AG04449 (cell line): ENCODE measurements at places on chromosomes 1 and 21.

DNA sequence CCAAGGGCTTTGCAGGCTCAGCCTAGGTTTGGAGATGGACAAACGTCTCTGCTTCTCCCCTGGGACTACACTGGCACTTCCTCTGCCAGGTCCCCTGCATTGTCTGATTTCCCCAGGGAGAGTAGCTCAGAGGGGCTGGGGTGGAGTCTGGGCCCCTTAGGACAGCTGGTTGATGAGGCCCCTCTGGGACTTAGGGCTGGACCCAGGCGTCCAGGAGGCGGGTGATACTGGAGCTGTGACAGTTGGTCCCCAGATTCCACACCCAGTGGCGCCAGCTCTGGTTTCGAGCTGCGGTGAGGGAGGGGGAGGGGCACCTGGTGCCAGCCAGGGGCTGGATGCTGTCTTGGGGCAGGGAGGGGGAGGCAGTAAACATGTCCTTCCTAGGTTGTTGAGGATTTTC lies 7.4 kb upstream of the MEX3A start:
- no peak for DNase-seq

- no peak for DNase-seq
Measured at GRCh38 chr1:55286856-55287602, 71.9 kb upstream of the USP24 start.

GRCh38 chr1:110780600-110781484 lies 92.1 kb upstream of the CD53 start:
- DNase-seq, result no peak

DNA sequence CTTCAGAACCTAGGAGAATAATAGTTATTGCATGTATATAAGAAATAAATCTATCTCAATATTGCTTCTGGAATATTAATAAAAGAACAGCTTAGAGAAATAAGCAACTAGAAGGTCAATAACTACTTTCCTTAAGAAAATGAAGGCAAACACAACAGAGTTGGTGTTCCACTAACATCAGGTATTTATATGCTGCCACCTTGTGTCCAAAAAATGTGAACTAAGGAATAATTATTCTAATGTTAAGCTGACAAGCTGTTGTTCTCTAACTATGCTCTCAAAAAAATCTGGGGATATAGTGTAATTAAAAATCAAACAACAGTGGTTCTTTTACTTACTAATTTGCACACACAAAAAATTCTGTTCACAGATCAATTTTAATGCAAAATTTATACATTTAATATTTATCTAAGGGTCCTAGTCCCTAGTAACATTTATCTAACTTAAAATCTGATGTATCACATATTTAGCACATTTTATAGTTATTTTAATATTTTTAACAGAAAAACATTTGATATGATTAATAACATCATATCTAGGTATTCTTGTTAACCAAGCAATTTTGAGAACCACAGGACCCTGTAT lies 39.6 kb downstream of the UCHL5 start:
- DNase-seq, result no peak

DNA sequence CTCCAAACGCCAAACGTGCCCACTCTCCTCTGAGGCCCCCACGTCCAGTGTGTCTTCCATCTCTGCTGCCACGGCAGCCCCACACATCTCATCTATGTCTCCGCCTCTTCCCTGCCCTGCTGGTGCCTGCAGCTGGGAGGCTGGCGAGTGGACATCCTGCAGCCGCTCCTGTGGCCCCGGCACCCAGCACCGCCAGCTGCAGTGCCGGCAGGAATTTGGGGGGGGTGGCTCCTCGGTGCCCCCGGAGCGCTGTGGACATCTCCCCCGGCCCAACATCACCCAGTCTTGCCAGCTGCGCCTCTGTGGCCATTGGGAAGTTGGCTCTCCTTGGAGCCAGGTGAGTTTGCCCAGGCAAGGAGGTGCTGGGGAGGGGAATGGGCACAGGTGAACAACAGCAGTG lies 8.6 kb downstream of the ADAMTSL4 start:
- no peak for DNase-seq

- DNase-seq, result no peak
Measured at GRCh38 chr1:54237586-54237985, 37.6 kb downstream of the MRPL37 start.

DNA sequence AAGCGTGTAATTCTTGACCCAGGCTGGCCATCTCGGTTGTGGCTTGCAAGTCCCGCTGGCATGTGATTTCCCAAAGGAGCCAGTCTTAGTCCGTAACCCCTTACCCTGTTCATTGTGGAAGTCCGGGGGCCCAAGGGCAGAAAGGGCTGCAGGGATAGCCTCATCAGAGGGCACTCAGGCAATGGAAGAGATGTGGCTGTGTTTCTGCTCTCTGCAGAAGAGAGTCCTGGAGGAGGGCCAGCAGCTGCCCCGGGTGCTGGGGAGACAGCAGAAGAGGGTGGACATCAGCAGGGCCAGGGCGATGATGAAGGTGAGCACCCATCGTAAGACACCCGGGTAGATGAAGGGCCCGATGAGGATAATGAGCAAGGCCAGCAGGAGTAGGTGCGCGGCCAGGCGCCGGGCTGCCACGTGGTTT lies 830 bp downstream of the RNF186 start:
- DNase-seq, result no peak

DNA sequence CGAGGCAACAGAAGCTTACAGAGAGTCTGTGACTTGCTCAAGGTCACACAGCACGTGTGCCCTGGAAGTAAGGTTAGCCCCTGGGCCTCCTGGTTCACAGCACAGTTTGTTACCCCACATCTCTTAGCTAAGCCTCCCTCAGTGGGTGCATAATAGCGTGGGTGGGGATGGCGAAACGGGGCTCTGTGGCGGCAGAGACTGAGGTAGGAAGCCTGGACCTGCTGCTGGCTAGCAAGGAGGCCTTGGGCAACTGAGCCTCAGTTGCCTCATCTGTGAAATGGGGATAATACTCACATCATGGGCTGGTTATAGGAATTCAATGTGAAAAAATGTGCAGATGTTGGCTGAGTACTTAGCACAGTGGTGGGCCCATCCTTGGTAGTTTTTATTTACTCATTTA lies 596 bp downstream of the PADI4 start:
- DNase-seq, result no peak

DNA sequence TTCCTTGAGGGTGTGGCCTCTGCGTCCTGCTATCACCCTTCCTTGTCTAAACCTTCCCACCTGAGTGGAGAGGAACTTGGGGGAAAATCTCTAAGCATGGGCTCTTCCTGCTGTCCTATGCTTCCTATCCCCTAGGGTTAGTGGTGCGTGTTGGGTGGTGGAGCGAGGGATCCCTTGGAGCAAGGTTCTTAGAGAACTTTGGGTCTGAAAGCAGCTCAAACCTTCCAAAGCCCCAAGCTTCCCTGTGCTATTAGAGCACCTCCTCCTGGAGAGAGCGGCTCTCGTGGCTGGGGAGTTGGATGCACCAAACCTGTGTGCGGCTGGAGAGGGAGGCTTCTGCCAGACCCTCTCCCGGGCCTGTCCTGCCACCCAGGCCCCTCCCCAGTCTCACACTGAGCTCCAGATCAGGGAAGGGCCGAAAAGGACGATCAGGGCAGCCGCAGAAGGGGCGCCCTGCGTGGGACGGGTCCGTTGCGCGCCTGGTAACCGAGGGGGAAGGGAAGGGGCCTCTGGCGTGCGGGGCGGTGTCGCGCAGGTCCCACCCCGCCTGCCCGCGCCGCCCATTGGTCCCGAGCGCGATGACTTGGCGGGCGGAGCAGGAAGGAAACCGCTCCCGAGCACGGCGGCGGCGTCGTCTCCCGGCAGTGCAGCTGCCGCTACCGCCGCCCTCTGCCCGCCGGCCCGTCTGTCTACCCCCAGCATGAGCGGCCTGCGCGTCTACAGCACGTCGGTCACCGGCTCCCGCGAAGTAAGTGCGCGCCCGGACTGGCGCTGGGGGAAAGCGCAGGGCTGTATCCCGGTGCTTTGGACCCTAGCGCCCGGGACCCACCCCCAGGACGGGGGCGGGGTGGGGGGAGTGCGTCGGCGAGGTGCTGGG lies at the start of gene SH3BGRL3:
TSS of gene SH3BGRL3 (plus strand) at position 631 of the 877 bp plus-strand sequence. CDS start at position 701, 70 bp downstream.
- DNase-seq, result no peak

DNA sequence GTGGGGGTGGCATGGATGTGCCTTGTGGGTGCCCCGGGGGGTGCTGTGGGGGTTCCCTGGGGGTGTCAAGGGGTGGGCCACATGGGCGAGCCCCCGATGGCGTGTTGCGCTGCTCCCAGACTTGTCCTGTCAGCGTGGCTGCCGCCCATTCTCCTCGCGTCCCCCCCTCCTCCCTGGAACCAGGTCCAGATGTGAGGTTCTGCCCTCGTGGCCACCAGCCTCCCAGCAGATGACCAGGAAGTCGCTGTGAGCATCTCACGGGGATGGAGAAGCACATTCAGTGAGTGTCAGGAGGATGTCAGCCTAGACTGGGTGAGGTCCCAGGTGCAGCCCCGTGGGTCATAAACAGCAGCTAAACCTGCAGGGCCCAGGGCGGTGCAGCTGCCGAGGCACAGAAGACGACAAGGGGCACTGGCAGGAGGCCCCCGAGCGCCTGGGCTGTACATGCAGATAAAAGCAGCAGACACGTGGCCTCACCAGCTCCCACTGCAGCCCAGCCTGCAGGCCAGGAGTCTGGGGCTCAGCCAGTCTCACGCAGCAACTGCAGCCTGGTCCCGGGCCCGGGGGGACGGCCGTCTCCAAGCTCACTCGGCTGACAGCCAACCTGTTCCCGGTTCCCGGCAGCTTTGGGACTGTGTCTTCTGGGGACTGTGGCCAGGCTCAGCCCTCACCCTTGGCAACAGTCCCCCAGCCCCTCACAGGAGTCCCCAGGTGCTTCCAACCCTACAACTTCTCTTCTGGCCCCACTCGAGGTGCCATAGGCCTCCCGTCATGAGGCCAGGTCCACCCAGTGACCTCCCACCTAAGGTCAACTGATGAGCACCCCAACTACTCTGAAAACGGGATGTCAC lies 17.5 kb upstream of the COL6A2 start:
- no peak for DNase-seq

DNA sequence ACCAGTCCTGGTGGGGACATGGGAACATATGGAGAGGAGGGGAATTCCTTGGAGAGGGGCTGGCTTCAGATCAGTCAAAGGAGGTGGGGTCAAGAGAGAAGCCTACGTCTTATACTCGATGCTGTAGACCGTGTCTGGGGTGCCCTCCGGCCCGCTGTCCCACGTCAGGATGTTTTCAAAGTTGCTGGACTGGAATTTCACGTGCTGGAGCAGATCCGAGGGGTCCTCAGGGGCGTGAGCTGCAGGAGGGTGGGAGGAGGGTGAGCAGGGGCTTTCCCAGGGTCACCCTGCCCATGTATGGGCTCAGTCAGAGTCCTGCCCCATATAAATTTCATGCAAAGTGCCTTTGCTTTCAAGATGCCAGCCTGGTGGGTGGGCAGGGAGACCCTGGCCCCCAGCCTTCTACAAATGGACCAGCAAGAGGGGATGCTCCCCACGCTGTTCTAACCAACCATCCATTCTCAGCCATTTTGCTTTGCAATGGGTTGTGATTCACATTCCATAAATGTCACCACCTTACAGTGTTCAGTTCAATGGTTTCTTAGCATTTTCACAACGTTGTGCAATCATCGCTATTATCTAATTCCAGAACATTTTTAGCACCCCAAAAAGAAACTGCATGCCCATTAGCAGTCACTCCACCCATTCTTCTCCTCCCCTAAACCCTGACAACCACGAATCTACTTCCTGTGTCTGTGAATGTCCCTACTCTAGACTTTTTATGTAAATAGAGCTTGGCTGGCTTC lies 4.3 kb downstream of the IL22RA1 start:
- no peak for DNase-seq

DNA sequence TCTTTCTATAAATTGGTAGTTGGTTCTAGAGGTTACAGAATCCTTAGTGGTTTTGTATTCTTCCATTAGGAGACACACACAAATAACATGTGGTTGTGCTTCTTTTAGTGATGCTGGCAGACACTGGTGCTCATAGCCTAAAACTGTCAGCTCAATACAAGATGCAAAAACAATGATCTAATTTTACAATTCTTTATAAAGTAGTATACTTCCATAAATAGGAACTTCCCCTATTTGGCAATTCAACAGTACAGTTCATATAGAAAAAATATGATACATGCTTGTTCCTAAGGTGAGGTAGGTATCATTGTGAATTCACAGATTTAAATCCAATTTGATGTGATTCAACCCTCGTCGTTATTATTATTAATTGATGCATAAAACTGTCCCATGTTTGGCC lies 20.8 kb upstream of the CCDC17 start:
- DNase-seq, result no peak

DNA sequence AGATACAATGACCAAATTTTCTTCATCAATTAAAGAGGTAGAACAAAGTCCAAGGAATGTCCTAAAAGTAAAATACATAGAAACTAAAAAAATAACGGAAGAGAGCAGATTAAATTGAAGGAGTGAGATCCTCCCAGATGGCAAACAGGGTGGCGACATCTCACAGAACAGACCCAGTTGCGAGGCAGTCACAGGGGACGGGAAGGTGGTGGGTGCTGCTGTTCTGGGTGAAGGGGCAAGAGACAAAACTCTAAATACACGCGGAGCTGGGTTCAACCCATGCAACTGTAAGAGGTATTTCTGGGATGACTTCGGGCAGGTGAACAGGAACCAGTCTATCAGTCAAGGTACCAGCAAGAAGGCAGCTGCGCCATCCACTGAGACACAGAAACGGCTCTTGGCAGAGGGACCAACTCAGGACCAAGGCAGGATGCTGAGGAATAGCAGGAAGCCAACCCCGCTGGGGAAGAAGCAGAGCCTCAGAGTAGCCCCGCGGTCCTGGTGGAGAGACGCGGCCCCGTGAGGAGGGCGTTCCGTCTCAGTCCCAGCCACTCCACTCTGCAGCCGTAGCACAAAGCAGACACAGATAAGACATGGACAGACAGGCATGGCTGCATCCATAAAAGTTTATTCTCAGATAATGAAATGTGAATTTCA lies 32.2 kb downstream of the WDR4 start:
- no peak for DNase-seq

GRCh38 chr1:56432166-56432971 lies 147.0 kb downstream of the PLPP3 start:
- DNase-seq, result no peak

DNA sequence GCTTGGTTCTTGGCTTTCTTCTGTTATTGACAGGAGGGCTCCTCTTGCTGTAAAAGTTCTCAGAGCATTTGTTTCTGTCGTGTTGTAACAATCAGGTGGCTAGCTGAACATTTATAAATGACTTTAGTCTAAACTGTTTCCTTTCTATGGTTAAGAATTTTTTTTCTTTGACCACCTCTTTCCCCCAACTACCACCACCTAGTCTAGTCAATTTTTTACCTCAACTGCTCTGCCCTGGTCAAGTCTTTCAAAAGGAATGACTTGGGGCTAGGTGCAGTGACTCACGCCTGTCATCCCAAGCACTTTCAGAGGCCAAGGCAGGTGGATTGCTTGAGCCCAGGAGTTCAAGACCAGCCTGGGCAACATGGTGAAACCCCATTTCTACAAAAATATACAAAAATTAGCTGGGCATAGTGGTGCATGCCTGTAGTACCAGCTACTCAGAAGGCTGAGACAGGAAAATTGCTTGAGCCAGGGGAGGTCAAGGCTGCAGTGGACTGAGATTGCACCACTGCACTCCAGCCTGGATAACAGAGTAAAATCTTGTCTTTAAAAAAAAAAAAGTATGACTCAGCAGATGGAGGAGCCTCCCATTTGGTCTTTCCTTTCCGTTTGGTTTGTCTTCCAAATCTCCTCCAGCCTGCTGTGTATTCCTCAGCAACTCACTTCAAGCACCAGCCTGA lies 40.7 kb downstream of the MAP3K21 start:
- no peak for DNase-seq
